ENCODE measurements at places on chromosomes 13 and 19. TPM values are rescaled to one million over a fixed set of nuclear protein-coding genes. Genes with fewer than 3 reads are reported as not detected.

Gene FPR2
- not detected for total RNA-seq

Gene ZNF296
- 8.1 TPM for total RNA-seq

Gene SLC44A2
- total RNA-seq = 74.6 TPM

Gene SMIM44
- total RNA-seq = not detected

Gene APOC4
- total RNA-seq = not detected

Gene SH2D3A
- total RNA-seq = 18.1 TPM

Gene MYPOP
- total RNA-seq = 6.0 TPM

Gene SBK2
- not detected for total RNA-seq

Gene POGLUT2
- total RNA-seq = 13.8 TPM

Gene MCF2L
- 7.9 TPM for total RNA-seq

Gene CYP4F22
- total RNA-seq = 1.1 TPM

Gene HSH2D
- total RNA-seq = 11.8 TPM

Gene GFY
- not detected for total RNA-seq

Gene LINGO3
- 0.15 TPM for total RNA-seq

Measured in activated CD8-positive, alpha-beta memory T cell treated with anti-CD3 and anti-CD28 coated beads for 36 hours (primary cell).